Fibroblast of lung (primary cell): ENCODE measurements at places on chromosomes 3 and 15.
A peak's percentile ranks its signal among the peaks of the same experiment; 100 is the strongest.

- DNase-seq = peak; percentile 100
Observed at GRCh38 chr3:16060358-16060852, 114.1 kb upstream of the GALNT15 start.

DNA sequence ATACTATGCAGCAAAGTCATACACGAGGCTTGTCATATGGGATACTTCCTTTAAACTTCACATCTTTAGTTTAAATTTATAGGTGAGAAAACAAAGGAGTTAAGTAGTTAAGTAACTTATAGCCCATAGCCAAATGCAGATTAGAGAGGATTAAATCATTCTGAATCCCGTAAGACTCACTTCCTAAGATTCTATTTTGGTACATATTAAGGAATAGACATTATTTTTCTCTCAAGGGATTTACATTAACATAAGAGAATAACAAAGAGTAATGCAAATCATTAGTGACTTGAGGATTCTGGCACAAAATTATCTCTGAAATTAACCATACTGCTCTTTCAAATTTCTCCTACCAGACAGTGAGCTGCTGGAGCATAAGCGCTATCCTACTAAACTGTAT is 747.4 kb upstream of the ARPP21 start:
- DNase-seq = no peak

- no peak for DNase-seq
Observed at GRCh38 chr15:45392584-45392855, 14.2 kb upstream of the GATM start.

DNA sequence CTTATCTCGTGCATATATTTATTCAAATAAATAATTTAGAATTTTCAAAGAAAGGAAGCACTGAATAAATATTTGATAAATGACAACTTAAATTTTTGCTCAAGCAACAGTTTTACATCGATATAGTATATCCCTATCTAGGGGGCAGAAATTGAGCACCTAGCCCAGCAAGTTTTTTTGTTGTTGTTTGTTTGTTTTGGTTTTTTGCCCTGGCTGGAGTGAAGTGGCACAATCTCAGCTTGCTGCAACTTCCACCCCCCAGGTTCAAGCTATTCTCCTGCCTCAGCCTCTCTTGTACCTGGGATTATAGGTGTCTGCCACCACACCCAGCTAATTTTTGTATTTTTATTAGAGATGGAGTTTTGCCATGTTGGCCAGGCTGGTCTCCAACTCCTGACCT is 42.4 kb downstream of the OIP5 start:
- DNase-seq = no peak

GRCh38 chr3:178560759-178561158 is 24.5 kb downstream of the KCNMB2 start:
- no peak for DNase-seq

DNA sequence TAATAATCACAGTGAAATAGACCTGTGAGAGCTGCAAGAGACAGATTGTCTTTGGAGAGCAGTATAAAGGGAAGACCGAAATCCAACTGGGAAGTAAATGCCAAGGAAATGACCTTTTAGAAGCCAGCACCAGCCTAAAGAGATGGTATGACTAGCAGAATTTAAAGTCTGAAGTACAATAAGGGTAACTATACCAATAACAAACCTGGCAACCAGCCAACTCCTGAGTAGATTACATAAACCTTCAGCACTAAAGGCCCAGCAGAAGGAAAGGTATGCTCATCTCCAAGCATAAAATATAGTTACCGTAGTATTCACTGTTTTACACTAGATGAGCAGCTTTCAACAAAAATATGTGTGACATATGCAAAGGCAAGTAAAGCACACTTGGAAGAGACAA is 155.1 kb upstream of the SATB1 start:
- no peak for DNase-seq

DNA sequence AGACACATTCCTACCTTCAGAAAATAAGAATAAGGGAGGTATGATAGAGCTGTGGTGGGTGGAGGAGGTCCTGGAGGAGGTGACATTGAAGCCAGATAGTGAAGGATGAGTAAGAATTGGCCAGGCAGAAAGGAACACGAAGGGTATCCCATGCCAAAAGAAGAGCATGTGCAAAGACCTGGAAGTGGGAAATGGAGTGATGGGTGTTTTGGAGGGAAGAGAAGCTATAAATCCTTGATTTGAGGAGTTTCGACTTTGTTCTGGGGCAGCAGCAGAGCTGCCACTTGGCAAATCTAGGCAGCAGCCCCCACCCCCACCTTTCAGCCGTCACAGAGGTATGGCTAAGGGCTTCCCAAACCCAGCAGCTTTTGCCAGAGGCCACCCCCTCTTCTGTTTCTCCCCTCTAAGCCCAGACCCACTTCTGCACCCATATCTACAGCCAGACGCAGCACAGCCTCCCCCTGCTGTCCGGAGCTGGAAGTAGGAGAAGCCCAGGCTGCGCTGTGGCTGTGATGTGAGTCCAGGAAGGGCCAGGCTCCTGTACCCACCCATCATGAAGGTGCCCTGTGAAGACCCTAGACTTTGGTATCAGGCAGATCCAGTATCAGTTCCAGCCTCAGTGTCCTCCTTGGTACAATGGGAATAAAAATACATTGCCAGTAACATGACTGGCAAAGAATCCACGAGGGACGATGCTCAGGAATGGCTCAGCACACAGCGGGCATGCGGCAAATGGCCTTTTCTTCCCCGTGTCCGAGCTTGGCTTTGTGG is 188.7 kb upstream of the LINGO1 start:
- peak; percentile 49 for DNase-seq
